Metanephros (tissue), 2 donors: ENCODE measurements at places on chromosomes 1 and 21. TPM values are rescaled to one million over a fixed set of nuclear protein-coding genes. Genes with fewer than 3 reads are reported as not detected.

The CRABP2 gene
- total RNA-seq, result 17.1 TPM

The IGSF21 gene
- total RNA-seq, result 0.88 TPM

The GIPC2 gene
- total RNA-seq, result 7.5 TPM

The USP16 gene
- total RNA-seq, result 22.9 TPM

The OR2T11 gene
- total RNA-seq, result 0.06 TPM
